ENCODE measurements at places on chromosomes 3 and 15.

DNA sequence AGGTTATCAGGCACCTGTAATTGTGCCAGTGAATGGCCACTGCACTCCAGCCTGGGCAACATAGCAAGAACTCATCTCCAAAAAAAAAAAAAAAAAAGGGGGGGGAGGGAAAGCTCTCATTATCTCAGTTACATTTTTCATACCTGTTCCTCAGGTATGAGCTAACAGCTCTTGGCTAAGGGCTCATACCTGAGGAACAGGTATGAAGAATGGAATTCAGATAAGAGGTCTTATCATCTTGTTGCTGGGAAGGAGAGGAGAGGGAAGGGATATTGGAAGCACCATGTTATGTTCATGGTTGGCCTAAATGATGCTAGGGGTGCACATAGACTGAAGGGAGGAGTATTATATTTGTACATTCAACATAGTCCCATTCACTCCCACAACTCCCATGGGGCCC lies 2.6 kb downstream of the SLC15A2 start:
- no peak for DNase-seq

DNA sequence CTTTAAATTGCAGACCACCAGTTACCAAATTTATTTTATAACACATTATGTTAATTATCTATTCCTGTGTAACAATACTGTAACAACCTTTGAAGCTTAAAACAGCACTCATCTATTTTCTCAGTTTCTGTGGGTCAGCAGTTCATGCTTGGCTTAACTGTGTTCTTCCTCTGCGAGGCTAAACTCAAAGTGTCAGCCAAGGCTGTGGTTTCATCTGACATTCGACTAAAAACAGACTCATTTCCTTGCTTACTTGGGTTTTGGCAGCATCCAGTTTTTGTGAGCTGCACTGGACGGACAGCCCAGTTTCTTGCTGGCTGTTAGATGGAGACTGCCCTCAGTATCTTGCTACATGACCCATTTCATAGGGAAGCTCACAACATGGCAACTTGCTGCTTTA lies 247.3 kb upstream of the KCNH8 start:
- DNase-seq, result no peak

DNA sequence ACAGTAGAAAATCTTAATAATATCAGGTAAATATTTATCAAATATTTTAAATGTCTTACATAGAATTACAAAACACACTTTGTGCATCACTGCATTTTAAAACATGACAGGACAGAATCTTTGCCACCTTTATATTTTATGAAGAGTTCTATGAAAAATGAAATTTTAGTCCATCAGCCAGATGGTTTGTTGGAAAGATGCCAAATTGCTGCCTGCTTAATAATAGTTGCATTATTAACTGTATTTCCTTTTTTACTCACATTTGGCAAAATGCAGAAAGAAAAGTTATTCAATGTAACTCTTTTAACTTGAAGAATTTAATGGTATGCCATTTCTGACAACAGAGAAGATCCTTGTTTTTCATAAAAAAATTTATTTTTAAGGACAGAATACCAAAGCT lies 1271.6 kb downstream of the NSUN3 start:
- DNase-seq, result no peak

DNA sequence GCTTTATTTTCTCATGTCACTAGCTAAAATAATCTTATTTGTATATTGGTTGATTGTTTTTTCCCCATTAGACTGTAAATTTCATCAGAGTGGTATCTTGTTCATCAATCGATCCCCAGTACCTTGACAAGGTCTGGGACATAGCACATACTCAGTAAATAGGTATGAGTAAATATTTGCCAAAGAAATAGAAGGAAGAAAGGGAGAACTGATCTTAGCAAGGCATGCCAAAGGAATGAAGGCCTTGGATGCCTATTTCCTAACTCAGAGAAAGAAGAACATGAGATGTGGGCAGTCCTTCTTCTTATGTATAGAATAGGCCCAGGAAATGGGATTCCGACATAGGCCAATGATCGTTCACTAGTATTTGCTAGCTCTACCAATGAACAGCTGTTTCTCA lies 54.7 kb downstream of the ISL2 start:
- DNase-seq, result no peak

DNA sequence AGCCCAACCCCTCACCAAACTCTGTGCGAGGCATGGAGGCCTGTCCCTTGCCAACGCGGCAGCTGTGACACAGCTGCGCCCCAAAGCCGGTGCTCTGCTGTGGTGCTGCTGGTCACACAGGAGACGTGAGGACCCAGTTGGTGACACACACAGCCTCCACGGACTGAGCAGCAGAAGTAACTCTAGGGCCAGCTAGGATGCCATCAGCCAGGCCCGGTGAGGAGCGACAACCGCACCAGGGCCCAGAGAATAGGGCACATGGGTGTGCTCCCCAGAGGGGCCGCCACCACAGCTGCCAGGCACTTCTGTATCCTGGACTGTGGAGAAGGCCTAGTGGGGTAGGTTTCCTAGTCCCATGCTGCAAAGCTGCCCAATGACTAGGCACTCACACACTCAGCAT lies 10.7 kb downstream of the ZXDC start:
- DNase-seq, result no peak

DNA sequence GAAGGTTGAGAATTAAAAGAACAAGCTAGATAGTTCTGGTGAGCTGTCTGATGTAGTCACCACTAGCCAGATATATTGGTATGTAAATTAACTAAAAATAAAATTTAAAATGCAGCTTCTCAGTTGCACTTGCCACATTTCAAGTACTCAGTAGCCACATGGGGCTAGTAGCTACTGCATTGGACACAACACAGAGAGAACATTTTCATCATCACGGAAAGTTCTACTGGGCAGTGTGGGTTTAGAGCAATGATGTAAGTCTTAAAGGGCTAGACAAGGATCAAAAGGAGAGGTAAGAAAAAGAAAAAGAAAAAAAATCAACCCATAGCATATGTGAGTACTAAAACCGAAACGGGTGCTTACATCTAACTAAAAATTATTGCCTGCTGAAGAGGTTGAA lies 282.4 kb upstream of the LRRFIP2 start:
- DNase-seq, result no peak

- no peak for DNase-seq
These were observed 36.6 kb downstream of the OXSM start for GRCh38 chr3:25826510-25826909.

- DNase-seq, result no peak
These were observed 24.7 kb downstream of the MYO5A start for GRCh38 chr15:52503788-52504496.

GRCh38 chr15:81111510-81112470 lies 22.3 kb upstream of the CFAP161 start:
- DNase-seq, result no peak

- peak; percentile 10 for DNase-seq
These were observed 44.4 kb downstream of the MUC20 start for GRCh38 chr3:195764961-195765706.

- no peak for DNase-seq
These were observed 881.8 kb upstream of the NR2F2 start for GRCh38 chr15:95448531-95449229.

- DNase-seq, result no peak
These were observed 74.5 kb downstream of the TLE3 start for GRCh38 chr15:70023064-70023768.

DNA sequence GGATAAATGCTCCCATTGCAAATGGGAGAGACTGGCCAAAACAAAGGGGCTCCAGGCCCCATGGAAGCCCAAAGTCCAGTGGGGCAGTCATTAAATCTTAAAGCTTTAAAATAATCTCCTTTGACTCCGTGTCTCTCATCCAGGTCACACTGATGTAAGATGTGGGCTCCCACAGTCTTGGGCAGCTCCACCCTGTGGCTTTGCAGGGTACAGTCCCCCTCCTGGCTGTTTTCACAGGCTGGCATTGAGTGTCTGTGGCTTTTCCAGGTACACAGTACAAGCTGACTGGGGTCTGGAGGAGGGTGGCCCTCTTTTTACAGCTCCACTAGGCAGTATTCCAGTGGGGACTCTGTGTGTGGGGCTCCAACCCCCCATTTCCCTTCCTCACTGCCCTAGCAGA lies 45.9 kb downstream of the NIPA2 start:
- DNase-seq, result no peak

- peak; percentile 43 for DNase-seq
These were observed 177.8 kb downstream of the SERPINI1 start for GRCh38 chr3:167913219-167913835.

DNA sequence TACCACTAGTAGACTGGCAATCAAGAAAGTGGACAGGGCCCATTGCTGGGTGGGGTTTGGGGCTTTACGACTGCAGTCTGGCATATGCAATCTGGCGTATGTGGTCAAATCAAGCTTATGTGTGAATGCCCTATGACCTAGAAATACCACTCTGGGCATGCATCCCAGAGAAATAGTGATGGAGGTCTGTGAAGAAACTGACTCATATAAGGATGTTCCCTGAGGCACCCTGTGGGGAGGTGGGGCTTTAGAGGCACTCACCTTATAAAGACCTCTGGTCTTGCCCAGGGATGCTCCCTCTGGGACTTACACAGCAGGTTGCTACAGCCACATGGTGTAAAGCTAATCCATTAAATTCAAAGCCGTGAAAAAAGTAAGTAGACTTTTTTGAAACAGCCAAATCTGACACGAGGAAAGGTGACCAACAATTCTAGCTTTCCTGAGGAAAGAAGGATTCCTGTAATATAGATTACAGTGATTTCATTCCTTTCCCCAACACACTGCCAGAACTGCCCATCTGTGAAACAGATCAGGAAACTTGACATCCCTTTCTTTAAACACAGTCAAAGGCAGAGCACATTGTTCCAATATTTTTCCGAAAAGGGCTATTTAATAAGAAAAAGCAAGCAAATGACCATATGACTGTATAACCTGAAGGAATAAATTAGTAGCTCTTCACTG lies 13.6 kb downstream of the RARRES1 start:
- DNase-seq, result no peak

GRCh38 chr15:26073430-26074333 lies 210.6 kb upstream of the ATP10A start:
- no peak for DNase-seq

- no peak for DNase-seq
These were observed 351.3 kb downstream of the FOXP1 start for GRCh38 chr3:71232175-71232679.

GRCh38 chr3:109939817-109940216 lies 602.5 kb upstream of the DPPA4 start:
- DNase-seq, result no peak

DNA sequence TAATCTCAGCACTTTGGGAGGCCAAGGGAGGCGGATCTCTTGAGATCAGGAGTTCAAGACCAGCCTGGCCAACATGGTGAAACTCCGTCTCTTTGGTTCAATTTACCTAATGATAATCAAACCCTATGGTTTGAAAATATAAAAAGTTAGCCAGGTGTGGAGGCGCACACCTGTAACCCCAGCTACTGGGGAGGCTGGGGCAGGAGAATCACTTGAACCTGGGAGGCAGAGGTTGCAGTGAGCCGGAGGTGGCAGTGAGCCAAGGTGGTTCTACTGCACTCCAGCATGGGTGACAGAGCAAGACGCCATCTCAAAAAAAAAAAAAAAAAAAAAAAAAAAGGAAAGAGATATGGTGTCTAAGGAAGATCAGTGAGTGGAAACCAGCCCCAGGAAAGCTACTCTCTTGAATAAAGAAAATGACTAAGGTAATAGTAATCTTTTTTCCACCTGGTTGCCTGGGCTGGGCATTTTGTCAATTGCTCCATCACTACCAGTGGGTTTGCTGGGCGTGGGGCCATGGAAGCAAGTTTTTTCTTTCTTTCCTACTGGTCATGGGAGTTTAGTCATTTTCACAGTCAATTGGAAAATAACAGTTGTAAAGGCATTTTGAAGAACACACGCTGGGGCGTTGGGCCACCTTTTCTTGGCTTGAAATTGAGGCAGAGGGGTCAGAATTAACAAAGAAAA lies 387.6 kb upstream of the RGMA start:
- DNase-seq, result no peak

GRCh38 chr15:50168783-50169411 lies 13.1 kb upstream of the SLC27A2 start:
- no peak for DNase-seq

- no peak for DNase-seq
These were observed 39.1 kb downstream of the SYNM start for GRCh38 chr15:99143655-99144610.

GRCh38 chr3:44969828-44970179 lies 6.2 kb downstream of the ZDHHC3 start:
- no peak for DNase-seq

- no peak for DNase-seq
These were observed 934.0 kb downstream of the VGLL3 start for GRCh38 chr3:86056962-86057361.
